ENCODE measurements at places on chromosomes 3 and 15. TPM values are rescaled to one million over a fixed set of nuclear protein-coding genes. Genes with fewer than 3 reads are reported as not detected.

- DNase-seq: no peak
Measured at GRCh38 chr15:34664418-34664817, 81.0 kb upstream of the GOLGA8B start.

The RGMA gene
- total RNA-seq: 0.04 TPM

The CSTA gene
- total RNA-seq: 0.44 TPM

DNA sequence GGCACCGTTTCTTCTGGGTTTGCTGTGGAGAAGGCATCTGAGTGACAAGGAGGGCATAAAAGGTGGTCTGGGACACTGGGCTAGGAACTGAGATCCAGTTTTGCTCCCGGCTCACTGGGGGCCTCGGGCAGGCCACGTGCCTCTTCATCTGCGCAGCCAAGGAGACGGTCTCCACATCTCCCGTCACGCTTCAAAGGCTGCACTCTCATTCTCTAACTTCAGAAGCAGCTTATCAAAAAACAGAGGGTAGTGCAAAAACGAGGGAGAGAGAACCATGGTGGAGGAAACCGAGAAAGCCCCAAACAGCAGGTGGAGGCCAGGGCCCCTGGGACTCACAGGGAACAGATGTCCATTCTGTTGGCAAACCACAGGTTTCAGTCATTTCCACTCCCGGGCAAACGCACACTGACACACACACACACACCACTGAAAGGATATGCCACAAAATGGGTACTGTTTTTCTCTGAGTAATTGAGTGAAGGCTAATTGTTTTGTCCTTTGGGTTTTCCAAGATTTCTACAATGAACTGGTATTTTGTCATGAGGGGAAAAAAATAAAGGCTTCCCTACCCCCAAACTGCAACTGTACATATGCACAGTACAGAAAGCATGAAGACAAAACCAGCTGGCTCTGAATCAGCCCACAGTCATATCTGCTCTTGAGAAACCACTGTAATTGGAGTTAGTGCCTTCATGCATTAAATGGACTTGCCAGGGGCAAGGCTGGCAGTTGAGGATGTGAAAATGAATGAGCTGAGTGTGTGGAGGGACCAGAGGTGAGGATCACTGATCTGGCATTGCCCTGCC is 71.9 kb downstream of the MGLL start:
- DNase-seq: no peak

- no peak for DNase-seq
Measured at GRCh38 chr15:63478243-63478642, 26.1 kb upstream of the USP3 start.

GRCh38 chr15:33580526-33580925 is 269.8 kb downstream of the RYR3 start:
- no peak for DNase-seq

DNA sequence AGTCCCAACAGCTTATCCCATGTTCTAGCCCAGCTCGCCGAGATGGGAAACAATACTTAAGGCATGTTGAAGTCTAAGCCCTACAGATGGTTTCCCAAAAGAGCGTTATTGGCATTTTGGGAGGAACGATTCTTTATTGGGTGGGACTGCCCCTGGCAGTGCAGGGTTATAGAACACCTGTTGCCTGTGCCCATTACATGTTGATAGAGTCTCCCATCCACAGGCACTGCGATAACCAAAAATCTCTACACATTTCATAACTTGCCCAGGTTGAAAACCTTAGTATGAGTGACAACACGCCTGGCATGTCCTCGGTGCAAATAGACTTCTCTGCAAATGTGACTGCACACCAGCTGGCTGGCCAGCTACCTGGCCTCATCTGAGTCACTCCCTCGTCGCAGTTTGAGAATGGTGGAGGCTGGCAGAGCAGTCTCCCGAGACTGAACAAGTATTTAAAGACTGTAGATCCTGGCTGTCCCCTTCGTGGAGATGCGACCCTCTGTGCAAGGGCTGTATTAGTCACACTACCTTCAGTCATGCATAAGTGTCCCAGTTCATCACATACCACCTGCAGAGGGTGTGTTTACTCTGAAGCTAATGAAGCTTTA is 18.7 kb downstream of the ZNF80 start:
- DNase-seq: no peak

The MEF2A gene
- 9.6 TPM for total RNA-seq

- DNase-seq: no peak
Measured at GRCh38 chr3:158430448-158430847, 140.5 kb upstream of the MLF1 start.

- no peak for DNase-seq
Measured at GRCh38 chr3:9692416-9692815, 11.2 kb upstream of the CPNE9 start.

GRCh38 chr15:73856458-73857192 is 16.7 kb upstream of the TBC1D21 start:
- no peak for DNase-seq

The SLC28A2 gene
- not detected for total RNA-seq

- DNase-seq: no peak
Measured at GRCh38 chr15:67134871-67135492, 69.6 kb downstream of the SMAD3 start.

The ADCY5 gene
- total RNA-seq: not detected

The GATM gene
- 0.58 TPM for total RNA-seq

DNA sequence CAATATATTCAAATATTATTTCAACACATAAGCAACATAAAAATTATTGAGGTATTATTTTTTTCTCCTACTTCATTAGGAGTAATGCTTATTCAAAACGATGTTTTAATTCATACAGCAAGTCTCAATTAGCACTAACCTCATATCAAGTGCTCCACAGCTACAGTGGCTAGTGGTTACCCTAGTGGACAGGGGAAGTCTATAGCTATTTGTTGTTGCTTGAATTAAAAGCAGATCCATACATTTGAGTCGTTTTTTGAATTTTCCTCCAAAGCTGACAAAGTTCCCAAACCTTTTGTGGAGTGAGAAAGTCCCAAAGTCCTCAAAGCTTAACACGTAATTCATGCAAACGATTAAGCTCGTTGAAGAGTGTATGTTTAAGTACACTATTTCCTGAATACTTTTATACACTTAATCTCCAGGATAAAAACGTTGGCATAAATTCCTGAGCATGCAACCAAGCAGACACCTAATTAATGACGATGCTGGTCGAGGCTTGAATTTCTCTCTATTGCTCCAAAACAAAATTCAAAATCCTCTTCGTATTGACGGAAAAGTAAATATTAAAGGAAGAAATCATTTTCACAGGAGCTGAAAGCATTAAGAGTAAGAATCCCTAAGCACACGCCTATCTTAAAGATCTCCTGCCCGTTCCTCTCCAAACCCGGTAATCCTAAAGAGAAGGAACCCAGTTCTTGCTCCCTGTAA is 985 bp downstream of the VPS13C start:
- peak; percentile 15 for DNase-seq

The LMAN1L gene
- total RNA-seq: not detected

DNA sequence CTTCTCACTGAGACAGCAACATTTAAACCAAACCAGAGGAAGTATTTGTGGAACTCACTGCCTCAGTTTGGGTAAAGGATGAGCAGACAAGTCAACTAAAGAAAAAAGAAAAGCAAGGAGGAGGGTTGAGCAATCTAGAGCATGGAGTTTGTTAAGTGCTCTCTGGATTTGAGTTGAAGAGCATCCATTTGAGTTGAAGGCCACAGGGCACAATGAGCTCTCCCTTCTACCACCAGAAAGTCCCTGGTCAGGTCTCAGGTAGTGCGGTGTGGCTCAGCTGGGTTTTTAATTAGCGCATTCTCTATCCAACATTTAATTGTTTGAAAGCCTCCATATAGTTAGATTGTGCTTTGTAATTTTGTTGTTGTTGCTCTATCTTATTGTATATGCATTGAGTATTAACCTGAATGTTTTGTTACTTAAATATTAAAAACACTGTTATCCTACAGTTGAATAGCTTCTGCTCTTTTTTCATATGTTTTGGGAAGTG is 23.3 kb downstream of the CLDN18 start:
- no peak for DNase-seq

The GOLGA8T gene
- not detected for total RNA-seq

- no peak for DNase-seq
Measured at GRCh38 chr15:52668133-52668532, 11.1 kb downstream of the ATOSA start.

DNA sequence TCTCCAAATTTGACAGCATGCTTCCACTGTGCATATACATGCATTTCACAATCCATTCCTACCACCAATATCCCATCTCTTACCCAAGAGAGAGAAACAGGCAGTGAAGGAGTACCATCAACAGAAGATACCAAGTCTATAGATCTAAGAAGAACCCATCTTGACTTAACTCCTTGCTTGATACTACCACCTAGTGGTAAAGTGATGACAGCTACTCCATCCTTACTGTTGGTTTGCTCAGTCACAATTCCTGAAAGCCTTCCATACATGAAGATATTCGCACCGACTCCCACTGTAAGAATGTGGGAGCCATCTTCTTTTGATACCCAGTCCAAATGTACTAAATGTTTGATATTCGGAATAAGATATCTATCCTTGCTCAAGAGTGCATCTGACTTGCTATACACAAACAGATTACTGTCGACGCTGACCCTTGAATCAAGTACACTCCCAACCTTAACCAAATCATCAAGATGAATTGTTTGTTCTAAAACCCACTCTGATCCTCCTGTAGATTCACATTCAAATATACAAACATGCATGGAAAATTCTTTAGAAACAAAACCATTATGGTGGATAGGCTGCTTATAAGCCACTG is 123.1 kb downstream of the DMXL2 start:
- DNase-seq: peak; percentile 41

- no peak for DNase-seq
Measured at GRCh38 chr3:70832089-70832833, 519.8 kb upstream of the MDFIC2 start.

The C3orf20 gene
- not detected for total RNA-seq

DNA sequence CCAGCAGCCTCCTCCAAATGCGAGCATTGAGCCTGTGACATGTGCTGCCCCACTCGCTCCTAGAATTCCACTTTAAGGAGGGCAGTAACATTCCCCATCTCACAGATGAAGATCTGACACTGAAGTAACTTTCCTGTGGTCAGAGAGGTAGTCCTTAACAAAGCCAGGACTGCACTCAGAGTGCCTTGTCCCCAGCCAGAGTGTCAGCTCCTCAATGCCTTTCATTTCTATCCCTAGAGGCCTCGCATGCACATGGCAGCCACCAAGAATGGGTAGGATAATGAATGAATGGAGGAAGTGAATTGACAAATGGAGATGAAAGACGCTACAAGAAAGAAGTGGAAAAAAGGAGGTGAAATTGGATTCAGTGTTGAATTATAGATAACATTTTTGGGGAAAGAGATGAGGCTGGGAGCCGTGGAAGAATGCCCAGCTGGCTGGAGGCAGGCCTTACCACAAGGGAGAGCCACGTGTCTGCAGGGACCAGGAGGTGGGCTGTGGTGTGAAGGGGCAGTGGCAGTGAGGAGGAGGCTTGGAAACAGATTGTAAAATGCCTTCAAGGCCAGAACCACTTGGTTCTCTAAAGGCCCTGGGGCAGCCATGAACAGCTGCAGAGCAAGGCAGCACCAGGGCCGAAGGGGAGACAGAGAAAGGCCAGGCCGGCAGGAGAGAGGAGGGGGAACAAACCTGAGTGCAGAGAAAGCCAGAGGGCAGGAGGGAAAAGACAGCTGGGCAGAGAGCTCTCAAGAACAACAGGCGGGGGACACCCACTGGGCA is 10.4 kb downstream of the CFAP92 start:
- DNase-seq: no peak

The QRICH1 gene
- total RNA-seq: 74.3 TPM

All from K562 (cell line).